ENCODE measurements at places on chromosomes 16 and 17.

DNA sequence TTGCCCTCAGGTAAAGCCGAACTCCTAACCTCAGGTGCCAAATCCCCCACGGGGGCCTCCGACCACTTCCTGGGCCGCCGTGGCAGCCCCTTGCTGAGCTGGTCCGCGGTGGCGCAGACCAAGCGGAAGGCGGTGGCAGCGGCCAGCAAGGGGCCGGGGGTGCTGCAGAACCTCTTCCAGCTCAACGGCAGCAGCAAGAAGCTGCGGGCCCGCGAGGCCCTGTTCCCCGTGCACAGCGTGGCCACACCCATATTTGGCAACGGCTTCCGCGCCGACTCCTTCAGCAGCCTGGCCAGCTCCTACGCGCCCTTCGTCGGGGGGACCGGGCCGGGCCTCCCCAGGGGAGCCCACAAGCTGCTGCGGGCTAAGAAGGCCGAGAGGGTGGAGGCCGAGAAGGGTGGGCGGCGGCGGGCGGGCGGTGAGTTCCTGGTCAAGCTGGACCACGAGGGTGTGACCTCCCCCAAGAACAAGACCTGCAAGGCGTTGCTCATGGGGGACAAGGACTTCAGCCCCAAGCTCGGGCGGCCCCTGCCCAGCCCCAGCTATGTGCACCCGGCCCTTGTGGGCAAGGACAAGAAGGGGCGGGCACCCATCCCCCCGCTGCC is 51.6 kb downstream of the ACTG1 start:
- no peak for DNase-seq

DNA sequence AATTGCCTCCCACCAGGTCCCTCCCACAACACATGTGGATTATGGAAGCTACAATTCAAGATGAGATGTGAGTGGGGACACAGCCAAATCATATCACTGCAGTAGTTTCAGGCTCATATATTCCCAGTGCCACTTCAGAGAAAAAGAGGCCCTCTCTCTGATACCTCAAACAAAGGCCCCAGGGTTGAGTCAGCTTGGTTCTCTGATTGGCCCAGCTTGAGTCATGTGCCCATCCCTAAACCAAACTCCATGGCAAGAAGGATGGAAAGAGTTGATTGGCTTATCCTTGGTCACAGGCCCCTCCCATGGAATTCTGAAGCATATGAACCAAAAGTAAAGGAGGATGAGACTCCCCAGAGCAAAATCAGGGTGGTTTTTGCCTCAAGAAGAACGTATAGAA is 75.9 kb upstream of the IRX6 start:
- DNase-seq, result no peak

DNA sequence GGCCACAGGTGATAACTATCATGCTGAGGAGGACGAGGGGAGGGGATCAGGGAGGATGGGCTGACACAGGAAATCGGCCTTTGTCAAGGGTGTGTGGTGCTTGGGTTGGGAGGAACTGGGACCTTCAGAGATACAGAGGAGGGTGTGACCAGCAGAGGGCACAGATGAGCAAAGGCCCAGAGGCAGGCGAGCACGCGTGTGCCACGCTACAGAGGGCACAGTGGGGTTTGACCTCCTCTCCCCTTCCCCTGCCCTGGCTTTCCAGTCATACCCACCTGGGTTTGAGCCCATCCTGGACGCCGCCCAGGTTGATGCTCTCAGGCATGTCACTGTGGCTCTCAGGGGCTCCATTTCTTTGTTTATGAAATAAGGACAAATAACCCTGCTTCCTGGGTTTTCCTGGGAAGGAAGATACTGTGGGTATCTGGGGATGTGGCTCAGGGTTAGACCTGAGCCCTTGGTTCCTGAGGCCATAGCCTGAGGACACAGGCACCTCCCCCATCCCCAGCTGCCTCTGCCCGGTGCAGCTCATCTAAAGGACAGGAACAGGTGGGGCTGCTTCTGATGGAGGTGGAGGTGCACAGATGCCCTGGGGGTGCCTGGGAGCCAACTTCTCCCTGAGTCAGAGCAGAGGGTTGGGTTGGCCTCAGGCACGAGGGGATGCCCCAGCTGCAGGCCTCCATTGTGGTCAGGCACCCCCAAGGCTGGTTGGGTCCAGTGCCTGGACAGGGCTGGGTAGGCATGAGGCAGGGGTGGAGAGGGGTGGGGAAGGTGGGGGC is 51.8 kb downstream of the BEAN1 start:
- no peak for DNase-seq

GRCh38 chr17:32341141-32341856 is 674 bp downstream of the C17orf75 start:
- DNase-seq, result no peak

GRCh38 chr16:3938843-3939624 is 58.5 kb upstream of the CREBBP start:
- DNase-seq, result no peak

- no peak for DNase-seq
These were observed 69.8 kb downstream of the CLEC16A start for GRCh38 chr16:11014136-11014535.

- peak; percentile 68 for DNase-seq
These were observed 16.0 kb downstream of the NDUFAF8 start for GRCh38 chr17:81254955-81255717.

- DNase-seq, result no peak
These were observed 71.2 kb downstream of the CLEC16A start for GRCh38 chr16:11015607-11016006.

DNA sequence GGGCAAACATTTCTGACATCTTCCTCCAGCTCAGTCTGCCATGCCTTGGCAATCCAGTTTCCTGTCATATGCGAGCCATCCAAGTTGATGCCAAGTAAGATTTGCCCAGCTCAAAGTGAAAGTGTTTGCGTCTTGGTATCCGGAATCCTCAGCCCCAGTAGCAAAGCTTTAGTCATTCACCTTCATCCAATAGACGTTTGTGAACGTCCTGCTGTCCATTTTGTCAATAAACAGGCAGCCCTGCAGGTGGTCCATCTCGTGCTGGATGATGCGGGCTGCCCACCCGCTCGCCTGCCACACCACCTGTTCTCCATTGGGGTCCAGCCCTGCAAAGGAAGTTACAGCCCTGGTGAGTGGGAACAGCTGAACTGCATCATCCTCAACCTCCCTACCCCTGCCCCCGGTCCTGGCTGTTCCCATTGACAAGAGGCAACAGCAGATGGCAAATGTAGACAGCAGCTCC is 1.5 kb downstream of the PDF start:
- DNase-seq, result no peak

- DNase-seq, result no peak
These were observed 6.6 kb upstream of the DPEP2 start for GRCh38 chr16:68005786-68006286.

GRCh38 chr17:10125531-10126275 is 72.7 kb downstream of the GAS7 start:
- no peak for DNase-seq

DNA sequence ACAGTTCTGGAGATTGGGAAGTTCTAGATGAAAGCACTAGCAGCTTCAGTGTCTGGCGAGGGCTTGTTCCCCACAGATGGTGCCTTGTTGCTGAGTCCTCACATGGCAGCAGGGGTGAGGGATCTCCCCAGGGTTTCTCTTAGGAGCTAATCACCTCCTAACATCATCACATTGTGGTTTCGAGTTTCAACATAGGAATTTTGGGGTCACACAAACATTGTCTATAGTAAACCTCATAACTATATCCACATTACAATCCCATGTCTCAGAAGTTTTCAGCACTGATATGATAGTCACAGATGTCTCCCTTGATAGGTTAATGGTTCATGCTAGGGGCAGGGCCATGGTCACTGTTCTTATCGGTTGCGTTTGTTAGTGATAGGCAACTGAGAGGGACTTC is 13.8 kb downstream of the CLUAP1 start:
- DNase-seq, result no peak

- no peak for DNase-seq
These were observed 28.8 kb upstream of the ABCC11 start for GRCh38 chr16:48276102-48276501.

DNA sequence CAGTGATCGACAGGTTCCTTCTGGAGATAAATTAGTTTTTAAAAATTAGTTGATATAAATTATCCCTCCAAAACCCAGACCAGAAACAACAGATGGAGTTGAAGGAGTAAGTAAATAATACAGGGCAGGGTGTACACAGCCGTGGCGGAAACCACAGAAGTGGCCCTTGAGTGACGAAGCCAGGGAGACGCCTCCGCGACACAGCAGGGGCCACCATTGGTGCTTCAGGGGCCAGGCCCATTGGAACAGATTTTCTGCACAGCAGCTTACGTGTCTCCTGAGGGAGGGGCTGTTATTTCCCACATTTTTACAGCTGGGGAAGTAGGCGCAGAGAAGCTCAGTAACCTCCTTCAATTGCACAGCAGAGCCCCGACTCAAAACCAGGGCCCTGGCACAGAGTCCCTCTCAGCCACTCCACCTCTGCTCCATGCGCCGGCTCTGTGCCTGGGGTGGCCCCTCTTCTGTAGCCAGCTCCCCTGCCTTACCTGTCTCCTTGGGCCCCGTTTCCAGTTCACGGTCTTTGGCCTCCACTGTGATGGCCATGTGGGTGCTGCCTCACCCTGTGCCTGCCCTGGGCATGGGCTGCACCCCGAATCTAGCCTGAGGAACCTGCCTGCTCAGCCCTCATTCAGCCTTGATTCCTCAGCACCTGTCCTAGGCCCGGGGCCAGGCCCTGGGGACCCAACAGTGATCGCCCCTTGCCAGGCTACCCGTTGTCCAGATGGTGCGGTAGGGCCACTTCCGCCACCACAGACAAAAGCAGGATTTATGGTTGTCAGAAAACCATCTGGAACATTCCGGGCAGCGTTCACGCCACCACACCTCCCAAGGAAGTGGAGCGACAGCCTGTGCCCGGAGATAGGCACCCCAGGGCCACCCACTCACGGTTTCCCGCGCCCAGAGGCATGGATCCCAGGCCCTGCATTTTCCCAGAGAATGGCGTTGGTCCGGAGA is 128.5 kb upstream of the GSE1 start:
- DNase-seq, result peak; percentile 95

DNA sequence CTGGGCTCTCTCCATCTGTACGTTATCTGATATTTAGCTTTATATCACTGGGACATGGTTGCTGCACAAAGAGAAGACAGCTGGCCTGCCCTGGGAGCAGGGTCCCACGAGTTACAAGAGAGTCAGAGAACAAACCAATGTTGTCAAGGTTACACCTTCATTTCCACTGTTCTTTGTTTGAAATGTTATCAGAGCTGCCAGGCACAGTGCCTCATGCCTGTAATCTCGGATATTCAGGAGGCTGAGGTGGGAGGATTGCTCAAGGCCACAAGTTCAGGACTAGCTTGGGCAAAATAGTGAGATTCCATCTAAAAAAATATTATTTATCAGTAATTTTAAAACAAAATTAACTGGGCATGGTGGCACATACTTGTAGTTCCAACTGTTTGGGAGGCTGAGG is 34.6 kb downstream of the ATP6V0A1 start:
- DNase-seq, result no peak

DNA sequence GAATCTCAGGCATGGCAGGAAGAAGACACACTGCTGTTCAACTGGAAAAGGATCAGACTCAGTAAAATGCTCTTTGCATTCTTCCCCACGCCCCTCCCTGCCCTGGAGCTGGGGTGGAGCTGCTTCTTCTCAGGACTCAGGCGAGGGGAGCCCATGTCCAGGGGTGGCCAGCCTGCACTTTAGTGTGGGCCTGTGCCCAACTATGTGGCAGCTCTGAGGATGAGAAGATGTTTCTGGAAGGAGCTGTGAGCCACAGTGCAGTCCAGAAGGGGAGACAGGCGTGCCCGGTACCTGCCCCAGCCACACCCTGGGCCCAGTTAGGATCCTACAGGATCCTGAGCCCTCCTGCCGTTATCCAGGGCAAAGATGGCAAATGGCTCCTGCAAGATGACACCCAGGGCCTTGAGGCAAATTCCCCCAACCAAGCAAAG is 120.3 kb downstream of the ANKRD11 start:
- DNase-seq, result no peak

- DNase-seq, result no peak
These were observed 106.3 kb upstream of the HLF start for GRCh38 chr17:55158439-55158838.

DNA sequence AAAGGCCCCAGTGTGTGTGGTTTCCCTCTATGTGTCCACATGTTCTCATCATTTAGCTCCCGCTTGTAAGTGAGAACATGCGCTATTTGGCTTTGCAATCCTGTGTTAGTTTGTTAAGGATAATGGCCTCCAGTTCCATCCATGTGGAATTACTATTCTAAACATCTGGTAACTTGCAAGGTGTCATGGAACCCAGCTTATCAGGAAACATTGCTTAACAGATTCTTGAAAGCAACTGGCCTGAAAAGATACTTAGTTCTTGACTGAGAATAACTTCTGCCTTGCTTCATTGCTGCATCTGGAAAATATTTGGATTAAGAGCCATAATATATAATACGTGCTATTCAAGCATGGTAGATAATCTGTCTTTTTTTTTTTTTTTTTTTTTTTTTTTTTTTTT is 27.8 kb downstream of the PAFAH1B1 start:
- no peak for DNase-seq

GRCh38 chr17:56815711-56816110 is 18.0 kb downstream of the C17orf67 start:
- DNase-seq, result no peak

DNA sequence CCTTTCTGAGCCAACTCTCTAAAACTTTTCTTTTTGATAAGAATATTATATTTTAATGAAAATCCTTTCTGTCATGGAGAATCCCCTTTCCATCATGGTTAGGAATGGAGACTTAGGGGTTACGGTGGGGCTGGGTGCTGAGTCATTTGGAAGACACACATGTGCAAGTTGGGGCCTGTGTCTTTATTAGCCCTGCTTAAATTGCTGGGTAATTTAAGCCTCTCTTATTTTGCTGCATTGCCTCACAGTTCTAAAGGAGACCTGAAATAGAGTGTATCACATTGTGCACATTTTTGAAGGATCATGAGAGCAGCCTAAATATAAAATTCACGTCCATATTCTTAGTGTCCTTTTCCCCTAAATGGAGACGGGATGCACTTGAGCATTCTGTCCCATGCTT is 61.8 kb upstream of the RBFOX1 start:
- DNase-seq, result no peak

DNA sequence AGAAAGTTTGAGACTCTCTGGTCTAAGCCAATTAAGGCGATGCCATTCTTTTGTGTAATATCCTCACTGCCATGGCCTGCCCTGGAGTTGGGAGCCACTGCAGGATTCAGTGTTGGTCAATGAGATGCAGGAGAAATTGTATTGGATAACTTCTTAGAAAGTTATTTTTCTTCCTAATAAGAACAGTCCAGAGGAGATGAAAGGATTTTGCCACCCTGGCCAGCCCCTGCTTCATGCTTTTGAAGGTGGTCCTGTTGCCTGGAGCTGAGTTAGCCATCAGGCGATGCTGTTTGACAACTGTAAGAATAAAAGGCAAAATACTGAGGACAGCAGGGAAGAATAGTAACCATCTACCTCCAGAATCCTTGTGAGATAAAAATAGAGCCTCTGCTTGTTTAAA is 35.4 kb upstream of the CNTNAP4 start:
- no peak for DNase-seq

- no peak for DNase-seq
These were observed 31.4 kb downstream of the ASGR1 start for GRCh38 chr17:7147772-7148171.

- no peak for DNase-seq
These were observed 6.6 kb upstream of the ARMC5 start for GRCh38 chr16:31452631-31453106.

- no peak for DNase-seq
These were observed 78.7 kb upstream of the LGALS9 start for GRCh38 chr17:27552276-27552732.

- no peak for DNase-seq
These were observed 2.4 kb upstream of the USP36 start for GRCh38 chr17:78842881-78843565.

All from NCI-H2107 (cell line).